ENCODE measurements at places on chromosomes 1 and 21. TPM values are rescaled to one million over a fixed set of nuclear protein-coding genes. Genes with fewer than 3 reads are reported as not detected.
A peak's percentile ranks its signal among the peaks of the same experiment; 100 is the strongest.

DNA sequence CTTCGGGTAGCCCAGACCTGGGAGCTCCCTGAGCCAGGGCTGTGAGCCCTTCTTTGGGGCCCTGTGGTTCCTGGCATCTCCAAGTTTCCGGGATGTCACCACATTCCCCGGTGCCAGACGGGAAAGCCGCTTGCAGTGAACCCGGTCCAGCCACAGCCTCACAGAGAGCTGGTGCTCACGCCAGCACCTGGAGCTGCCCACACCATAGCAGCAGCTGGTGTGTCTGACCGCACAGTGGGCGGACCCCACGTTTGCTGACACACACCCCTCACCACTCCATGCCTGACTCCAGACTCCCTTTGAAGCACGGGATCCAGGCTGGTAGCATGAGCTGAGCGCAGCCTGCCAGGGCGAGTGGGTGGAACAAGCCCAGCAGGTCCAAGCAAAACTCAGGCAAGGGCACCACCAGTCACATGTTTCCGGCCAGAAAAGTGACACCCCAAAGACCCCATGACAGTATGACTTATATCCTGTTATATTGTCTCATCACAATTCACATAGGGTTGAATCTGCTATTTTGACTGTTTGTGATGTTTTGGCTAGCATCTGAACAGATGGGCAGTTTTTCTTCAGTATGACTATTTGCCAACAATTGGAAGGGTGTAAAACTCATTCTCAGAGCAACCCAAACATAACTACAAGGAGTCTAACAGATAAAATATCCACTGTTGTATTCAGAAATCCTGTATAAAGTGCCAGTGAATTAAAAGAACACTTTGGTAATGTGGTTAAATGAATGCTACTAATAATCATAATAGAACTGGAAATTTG lies 285.4 kb downstream of the SMYD3 start:
- no peak for DNase-seq

- no peak for DNase-seq
Measured at GRCh38 chr1:184463680-184464079, 76.9 kb downstream of the C1orf21 start.

DNA sequence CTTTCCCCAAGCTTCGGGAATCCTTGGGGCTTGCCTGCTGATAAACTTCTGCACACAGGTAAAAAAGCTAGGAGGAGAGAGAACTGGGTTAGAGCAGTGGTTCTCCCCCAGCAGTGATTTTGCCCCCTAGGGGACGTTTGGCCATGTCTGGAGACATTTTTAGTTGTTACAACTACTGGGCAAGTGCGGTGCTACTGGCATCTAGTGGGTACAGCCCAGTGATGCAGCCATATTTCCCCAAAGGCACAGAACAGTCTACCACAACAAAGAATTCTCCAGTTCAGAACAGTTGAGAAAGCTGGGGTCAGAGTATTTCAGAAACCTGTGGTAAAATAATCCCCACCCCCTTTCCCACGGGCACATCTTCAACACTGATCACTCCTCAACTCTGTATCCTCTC lies 41.3 kb downstream of the LRRC71 start:
- no peak for DNase-seq

- no peak for DNase-seq
Measured at GRCh38 chr1:248316796-248317195, 7.6 kb downstream of the OR2M7 start.

- DNase-seq, result peak; percentile 34
Measured at GRCh38 chr1:29237129-29237821, 953 bp downstream of the PTPRU start.

GRCh38 chr1:160004001-160004400 lies 27.8 kb downstream of the PIGM start:
- DNase-seq, result no peak

DNA sequence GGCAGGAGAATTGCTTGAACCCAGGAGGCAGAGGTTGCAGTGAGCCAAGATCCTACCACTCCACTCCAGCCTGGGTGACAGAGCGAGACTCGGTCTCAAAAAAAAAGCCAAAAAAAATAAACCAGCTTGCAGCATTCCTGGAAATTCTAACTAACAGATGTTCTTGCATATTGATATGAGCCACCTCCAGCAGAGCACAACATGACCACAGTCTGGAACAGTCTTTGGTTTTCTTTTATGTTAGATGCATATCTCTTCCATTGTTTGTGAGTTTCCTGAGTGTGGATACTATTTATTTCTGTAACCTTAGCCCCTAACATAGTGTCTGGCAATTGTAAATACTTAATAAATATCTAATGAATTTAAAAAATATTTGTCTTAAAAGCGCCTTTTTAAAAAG lies 23.9 kb downstream of the IFNAR1 start:
- no peak for DNase-seq

DNA sequence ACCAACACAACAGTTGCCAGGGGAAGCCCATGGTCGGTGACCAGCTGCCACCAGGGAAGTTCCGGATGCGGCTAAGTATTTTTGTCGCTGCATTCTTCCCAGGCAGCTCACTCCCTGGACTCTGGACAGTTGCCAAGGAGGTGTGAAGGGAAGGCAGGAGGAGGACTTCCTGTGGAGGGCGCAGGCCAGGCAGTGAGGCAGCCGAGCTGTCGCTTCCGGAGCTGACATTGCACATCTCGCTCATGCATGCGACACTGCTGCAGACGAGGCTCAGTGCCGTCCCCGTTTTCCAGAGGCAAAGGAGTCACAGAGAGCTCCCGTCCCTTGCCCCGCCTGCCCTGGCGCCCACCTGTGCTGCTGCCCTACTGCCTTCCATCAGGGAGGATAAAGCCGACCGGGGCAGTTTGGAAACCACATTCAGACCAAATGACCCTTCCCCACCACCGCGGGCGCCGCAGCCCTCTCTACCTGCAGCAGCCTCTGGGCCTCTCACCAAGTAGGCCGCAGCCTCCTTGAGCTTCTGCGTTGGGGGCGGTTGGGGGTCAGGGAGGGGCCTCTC lies 81.4 kb downstream of the NENF start:
- no peak for DNase-seq

- DNase-seq, result no peak
Measured at GRCh38 chr1:220113136-220113695, 19.3 kb downstream of the IARS2 start.

- no peak for DNase-seq
Measured at GRCh38 chr21:16040601-16041000, 310.8 kb downstream of the USP25 start.

GRCh38 chr1:51415963-51416362 lies 85.6 kb upstream of the TTC39A start:
- DNase-seq, result no peak

DNA sequence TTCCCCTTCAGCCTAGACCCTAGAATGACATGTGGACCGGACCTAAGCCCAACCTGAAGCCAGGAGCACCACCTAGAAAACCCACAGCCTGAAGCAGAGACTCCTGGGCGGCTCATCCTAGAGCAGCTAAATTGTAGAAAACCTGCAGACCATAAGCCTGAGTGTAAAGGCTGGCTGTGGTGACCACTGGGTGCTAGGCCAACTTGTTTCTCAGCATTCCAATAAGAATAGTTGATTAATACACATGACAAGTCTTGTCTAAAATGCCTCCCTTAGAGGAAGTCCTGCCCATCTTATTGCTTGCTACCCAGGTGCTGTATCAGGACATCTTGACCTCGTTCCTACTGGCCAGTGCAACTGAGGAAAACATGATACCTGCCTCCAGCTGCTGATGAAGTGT lies 23.3 kb upstream of the CASQ2 start:
- no peak for DNase-seq

DNA sequence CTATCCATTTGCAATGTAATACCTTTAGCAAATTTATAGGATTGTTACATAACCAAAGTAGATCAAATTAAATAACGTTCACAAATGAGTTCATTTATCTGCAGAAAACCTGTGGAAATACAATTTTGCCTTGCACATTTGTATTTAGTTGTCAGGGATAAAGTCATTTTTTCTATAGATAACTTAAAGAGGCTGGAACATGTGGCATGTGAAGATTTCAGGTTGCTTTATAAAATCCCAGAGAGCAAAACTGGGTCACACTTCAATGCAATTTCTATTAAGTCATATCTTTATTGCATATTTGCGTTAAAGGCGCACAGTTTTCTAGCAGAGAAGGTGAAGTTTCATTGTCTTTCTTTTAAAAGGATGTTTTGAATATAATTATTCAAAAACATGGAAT lies 342.4 kb downstream of the USP25 start:
- DNase-seq, result peak; percentile 70

- DNase-seq, result no peak
Measured at GRCh38 chr21:39513735-39514134, 62.0 kb downstream of the SH3BGR start.

DNA sequence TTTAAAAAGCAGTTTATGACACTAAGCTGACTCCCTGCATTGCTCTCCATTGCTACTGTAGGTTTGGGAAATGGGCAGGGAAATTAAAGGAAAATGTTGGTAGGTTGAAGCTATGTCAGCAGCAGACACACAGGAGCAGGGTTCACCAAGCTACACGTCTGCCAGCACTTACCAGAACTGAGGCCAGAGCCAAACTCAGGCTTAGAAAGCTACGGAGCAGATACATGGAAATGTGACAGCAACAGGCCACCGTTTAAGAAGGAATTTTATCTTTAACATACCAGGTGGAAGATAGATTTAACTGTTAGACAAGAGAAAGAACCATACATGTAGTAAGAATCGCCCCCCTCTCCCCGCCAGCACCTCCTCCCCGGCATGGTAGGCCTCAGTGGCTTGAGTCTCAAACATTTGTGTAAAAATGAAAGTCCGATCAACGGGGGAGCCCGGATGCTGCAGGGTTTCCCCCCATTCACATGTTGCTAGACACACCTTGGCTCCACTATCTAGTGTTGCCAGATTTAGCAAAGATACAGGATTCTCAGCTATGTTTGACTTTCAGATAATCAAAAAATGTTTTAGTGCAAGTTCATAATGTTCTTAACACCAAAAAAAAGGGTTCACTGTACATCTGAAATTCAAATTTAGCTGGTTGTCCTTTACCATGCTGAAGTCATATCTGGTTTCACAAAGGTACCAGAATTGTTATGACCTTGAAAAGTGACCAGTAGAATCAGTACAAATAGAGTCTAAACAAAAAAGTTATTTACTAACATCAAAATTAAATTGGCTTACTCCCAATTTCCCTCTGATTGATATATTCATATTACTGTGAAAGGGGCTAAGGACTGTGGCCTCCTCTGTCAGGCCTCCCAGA lies 6.7 kb downstream of the OR2T11 start:
- DNase-seq, result no peak

GRCh38 chr1:64624218-64624713 lies 120.6 kb upstream of the RAVER2 start:
- no peak for DNase-seq

DNA sequence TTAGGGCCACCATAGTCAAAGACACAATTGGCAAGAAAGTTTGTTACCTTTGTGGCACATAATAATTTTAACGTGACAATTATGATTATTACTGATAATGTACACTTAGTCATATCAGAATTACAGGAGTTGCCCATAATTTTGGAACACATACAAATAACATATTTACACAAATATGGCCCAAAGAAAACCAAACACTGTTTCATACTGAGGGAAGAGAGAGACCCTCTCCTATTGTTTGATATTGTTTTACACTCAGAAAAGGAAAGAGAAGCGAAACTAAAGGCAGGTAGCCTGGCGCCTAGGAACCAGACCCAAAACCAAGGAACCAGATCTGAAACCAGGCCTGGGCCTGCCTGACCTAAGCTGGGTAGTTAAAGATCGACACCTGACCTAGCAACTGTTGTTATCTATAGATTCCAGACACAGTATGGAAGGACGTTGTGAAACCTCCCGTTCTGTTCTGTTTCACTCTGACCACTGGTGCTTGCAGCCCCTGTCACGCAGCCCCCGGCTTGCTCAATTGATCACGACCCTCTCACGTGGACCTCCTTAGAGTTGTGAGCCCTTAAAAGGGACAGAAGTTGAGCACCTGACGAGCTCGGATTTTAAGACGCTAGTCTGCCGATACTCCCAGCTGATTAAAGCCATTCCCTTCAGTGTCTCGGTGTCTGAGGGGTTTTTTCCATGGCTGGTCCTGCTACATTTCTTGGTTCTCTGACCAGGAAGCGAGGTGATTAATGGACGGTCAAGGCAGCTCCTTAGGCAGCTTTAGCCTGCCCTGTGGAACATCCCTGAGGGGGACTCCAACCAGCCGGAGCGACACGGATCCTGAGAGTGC lies 27.9 kb downstream of the C1orf115 start:
- no peak for DNase-seq

DNA sequence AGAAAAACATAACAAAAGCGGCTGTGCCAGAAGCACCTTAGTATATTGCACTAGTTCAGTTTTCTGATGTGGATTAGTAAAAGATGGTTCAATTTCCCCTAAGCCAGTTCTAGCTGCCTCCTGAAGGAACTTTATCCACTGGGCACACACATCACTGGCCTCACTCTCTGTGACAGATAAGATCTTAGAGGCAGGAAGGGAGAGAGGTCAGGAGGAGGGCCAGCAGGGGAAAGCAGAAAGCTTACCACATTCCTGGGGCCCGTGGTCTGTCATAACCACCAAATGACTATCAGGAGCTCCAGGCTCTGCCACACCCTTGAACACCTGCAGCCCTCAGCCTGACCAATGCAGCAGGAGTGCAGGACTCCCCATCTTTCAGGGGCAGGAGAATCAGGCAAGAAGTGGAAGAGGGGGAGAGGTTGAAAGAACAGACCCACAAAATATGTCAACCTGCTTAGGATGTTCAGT lies 37.8 kb downstream of the LRRC71 start:
- no peak for DNase-seq

DNA sequence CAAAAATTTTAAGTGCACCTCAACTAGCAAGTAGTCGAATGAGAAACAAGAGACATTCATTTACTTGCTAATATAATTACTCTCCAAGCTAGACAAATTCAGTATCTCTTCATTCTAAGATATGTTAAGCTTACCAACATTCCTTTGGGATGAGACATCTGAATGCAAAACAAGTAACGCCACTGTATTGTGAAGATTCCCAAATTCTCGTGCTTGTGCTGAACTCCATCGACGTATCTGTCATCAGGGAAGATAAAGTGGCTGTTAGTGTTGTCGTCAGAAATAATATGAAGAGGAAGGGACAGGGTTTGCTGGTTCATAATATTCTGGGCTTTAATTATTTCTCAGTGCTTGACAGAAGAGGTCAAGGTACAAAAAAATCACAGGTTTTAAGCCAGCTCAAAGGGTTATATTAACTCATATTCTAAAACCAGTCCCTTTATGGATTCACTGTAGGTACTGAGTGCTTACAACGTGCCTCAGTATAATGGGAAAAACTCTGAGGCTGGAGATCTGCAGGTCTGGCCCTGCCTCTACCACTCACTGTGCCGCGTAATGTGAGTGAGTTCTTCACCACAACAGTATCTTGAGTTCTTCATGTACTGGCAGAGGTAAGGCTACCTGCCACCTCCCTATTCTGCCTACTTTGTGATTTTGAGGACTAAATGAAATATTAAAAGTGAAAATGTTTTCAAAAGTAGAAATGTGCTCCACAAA lies 42.0 kb downstream of the PCSK9 start:
- DNase-seq, result no peak

- no peak for DNase-seq
Measured at GRCh38 chr1:227885135-227885647, 62.5 kb downstream of the WNT9A start.

- no peak for DNase-seq
Measured at GRCh38 chr1:210915890-210916507, 217.9 kb downstream of the KCNH1 start.

GRCh38 chr1:88191917-88192316 lies 492.2 kb upstream of the PKN2 start:
- DNase-seq, result no peak

The LCE1D gene
- 1.4 TPM for total RNA-seq

The HCN3 gene
- 1.7 TPM for total RNA-seq

The TCHHL1 gene
- total RNA-seq, result 17.4 TPM

The CD1B gene
- not detected for total RNA-seq

The CLCNKA gene
- total RNA-seq, result 0.20 TPM

The PGLYRP3 gene
- 4.4 TPM for total RNA-seq

The IL23R gene
- not detected for total RNA-seq

Measured in skin of body (tissue), 3 donors.